ENCODE measurements at places on chromosomes 5 and 9. TPM values are rescaled to one million over a fixed set of nuclear protein-coding genes. Genes with fewer than 3 reads are reported as not detected.

The BSPRY gene
- total RNA-seq = 1.1 TPM

The IRF1 gene
- total RNA-seq = 10.4 TPM

The TAF1L gene
- not detected for total RNA-seq

The ADAMTS2 gene
- 11.3 TPM for total RNA-seq

The SOX30 gene
- total RNA-seq = 0.16 TPM

The CAVIN4 gene
- total RNA-seq = 0.16 TPM

The ITGA1 gene
- total RNA-seq = 36.6 TPM

The EPB41L4A gene
- 22.6 TPM for total RNA-seq

The CCL27 gene
- not detected for total RNA-seq

The ADAMTSL2 gene
- 0.80 TPM for total RNA-seq

The SPAG8 gene
- total RNA-seq = 2.2 TPM

The DPYSL3 gene
- 73.1 TPM for total RNA-seq

The CEL gene
- total RNA-seq = 0.98 TPM

The FBXL7 gene
- total RNA-seq = 6.9 TPM

The TSLP gene
- total RNA-seq = 0.44 TPM

The HACD4 gene
- total RNA-seq = 3.3 TPM

The LECT2 gene
- not detected for total RNA-seq

The EGFL7 gene
- total RNA-seq = 53.4 TPM

The MAMDC4 gene
- 5.6 TPM for total RNA-seq

Measured in breast epithelium (tissue), 4 donors.